Astrocyte of the cerebellum (primary cell): ENCODE measurements at places on chromosomes 1 and 21.
A peak's percentile ranks its signal among the peaks of the same experiment; 100 is the strongest.

DNA sequence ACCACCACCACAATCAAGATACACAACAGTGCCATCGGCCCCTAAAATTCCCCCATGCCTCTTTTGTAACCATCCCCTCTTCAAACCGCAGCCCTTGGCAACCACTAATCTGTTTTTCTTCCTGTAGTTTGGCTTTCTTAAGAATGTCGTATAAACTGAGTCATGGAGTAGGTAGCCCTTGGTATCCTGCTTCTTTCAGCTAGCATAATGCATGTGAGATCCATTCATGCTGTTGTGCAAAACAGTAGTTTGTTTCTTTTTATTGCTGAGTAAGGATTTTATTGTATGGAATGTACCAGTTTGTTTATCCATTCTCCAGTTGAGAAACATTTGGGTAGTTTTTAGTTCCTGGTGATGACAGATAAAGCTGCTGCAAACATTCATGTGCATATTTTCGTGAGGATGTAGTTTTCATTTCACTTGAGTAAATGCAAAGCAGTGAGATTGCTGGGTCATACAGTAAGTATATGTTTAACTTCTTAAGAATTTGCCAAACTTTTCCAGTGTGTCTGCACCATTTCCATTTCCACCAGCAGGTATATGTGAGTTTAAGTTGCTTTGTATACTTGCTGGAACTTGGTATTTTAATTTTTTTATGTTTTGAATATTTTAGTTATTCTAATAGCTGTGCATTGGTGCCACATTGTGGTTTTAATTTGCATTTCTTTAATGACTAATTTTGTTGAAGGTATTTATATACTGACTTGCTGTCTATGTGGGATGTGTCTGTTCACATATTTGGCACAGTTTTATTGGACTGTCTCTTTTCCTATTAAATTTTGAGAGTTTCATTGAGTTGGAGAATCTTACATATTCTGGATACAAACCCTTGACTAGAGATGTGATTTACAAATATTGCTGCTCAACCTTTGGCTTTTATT is 148.4 kb upstream of the MAP1LC3C start:
- peak; percentile 32 for DNase-seq

- DNase-seq: no peak
Observed at GRCh38 chr1:174324939-174325338, 122.8 kb upstream of the GPR52 start.

DNA sequence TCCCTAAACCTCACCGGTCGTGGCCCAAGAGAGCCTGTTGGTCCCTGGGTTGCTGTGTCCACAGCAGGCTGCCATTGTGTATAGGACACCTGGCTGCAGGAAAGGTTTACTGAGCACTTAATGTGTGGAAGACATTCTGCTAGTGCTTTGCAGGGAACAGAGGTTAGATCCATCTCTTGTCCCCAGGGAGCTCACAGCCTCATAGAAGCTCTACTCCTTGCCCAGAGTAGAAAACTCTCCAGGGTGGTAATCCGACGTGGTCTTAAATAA is 16.9 kb upstream of the ALPL start:
- no peak for DNase-seq

DNA sequence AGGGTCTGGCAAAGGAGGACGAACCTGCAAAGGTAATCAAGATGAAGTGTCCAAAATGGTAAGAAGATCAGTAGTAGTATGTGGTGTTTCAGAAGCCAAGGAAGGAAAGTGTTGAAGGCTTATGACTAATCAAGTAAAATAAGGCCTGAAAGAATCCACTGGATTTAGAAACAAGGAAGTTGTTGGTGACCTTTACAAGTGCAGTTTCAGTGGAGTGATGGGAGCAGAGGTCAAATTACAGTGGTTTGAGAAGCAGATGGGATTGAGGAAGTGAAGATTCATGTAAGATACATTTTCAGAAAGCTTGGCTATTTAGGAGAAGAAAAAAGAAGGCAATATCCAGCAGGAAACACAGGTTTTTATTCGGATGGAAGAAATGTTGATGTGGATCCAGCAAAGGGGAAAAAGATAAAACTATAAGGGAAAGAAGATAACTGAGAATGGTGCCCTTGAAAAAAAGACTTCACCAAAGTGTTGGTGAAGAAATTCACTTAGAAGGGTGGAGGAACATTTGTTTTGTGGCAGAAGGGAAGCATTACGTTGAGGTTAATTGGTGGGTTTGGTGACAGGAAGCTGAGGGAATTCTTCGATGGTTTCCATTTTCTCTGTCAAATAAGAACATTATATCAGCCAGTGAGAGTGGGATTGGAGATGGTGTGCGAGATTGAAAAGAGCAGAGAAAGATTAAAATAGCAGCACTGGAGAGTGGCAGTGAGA is 2.1 kb downstream of the ARMH1 start:
- DNase-seq: no peak

GRCh38 chr1:19815801-19816736 is 986 bp upstream of the RNF186 start:
- DNase-seq: no peak

DNA sequence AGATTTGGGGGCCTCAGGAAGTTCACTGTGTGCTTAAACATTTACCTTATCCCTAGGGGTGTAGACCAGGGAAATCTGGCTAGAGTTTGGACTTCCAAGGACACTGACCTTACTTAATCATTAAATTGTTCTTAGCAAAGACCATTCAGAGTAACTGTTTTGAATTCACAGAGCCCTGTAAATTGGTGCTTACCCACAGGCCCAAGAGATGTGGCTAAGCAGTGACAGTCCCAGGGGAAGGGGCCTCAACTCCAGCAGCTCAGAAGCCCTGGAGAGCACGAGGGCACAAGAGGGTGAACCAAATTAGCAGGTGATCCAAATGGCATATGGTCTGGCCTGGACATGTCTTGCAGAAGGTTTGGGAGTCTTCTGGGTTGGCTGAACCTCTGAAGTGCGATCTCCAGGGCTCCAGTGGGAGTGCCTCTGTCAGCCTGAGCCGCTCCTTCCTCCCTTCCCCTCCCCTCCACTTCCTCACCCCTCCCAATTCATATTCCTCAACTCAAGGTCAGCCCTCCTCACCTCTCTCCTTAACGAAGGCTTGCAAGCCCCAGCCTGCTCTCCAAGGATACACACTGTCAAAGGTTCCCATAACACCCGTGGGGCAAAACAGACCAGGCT is 4.3 kb downstream of the PAQR7 start:
- DNase-seq: no peak

DNA sequence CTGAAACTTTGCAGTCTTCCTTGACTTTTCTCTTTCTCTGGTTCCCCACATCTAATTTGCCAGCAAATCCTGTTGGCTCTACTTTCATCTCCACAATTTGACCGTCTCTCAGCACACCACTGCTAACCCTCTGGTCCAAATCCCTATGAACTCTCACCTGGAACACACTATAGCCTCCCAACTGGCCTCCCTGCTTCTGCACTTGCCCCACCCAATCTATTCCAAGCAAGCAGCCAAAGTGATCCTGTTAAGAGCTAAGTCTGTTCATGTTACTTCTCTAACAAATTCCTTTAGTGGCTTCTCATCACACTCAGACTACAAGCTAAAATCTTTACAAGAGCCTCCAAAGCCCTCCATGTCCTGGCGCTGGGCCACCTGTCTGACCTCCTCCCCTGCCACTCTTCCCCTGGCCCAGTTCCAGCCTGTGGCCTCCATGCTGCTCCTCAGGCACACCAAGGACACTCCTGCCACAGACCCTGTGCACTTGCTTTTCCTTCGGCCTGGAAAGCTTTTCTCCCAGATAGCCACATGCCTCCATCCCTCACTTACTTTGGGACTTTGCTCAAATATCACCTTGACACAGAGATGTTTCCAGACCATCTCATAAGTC is 104.1 kb downstream of the DTL start:
- no peak for DNase-seq

DNA sequence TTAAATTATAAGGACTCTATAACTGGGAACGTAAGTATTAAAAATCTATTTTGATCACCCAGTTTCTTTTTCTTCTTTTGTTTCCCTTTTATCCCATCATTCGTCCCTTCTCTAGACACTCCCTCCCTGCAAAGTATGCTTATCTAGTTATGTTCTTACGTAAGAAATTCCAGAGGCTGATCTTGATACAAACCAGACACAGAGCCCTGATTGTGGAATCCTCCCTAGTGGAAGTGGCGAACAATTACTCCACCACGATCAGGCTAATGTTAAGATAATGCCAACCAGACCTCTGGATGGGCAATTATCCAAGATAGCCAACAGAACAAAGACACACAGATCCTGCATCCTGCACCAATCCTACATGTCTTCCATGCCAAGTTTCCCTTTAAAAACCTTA is 1557.4 kb downstream of the PLA2G4A start:
- no peak for DNase-seq

GRCh38 chr21:44899768-44900558 is 20.7 kb downstream of the ITGB2 start:
- no peak for DNase-seq

DNA sequence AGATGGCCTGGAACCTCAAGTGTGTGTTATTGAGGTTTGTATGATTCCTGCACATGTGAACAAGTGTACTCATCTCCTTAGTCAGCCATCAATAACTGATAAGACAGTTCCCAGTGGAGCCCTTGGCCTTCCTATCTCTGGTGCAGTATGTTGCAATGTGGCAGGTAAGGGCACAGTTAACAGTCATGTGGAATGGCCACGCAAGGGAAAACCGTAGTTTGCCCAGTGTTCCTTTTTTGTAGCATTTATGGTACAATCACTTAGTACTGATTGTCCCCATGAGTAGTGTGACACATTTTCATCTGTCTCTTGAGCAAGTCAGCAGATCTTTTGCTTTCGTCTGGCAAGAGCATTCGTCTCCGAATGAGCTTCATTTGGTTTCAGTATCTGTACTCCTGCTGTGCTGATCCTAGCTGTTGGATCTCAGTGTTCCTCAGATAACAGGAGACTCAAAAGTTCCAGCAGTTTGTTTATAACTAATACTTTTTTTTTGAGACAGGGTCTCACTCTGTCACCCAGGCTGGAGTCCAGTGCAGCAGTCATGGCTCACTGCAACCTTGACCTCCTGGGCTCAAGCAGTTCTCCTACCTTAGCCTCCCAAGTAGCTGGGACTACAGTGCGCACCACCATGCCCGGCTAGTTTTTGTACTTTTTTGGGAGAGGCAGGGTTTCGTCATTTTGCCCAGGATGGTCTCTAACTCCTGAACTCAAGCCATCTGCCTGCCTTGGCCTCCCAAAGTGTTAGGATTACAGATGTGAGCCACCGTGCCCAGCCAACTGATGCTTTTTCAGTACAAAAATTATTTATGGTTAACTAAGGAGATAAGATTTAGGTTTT is 8.2 kb downstream of the CTPS1 start:
- no peak for DNase-seq

GRCh38 chr1:81695741-81696140 is 105.0 kb upstream of the ADGRL2 start:
- DNase-seq: peak; percentile 78
